ENCODE measurements at places on chromosomes 1 and 21.

DNA sequence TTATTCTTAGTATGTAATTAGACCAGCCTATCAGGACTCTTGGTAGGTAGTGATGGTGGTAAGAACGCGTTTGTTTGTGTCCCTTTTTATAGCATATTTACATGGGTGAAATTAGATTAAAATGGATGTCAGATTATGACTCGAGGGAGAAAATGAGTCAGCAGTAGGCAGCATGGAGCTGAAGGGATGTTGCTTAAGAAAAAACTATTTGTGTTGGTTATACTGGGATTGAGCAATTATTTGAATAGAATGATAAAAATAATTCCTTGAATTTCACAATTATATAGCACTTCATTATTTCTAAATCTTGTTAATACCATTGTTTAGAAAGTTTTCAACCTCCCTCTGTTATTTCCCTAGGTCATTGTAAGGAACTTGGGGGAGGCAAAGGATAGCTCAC, 348.8 kb downstream of the RYR2 start:
- DNase-seq, result no peak

DNA sequence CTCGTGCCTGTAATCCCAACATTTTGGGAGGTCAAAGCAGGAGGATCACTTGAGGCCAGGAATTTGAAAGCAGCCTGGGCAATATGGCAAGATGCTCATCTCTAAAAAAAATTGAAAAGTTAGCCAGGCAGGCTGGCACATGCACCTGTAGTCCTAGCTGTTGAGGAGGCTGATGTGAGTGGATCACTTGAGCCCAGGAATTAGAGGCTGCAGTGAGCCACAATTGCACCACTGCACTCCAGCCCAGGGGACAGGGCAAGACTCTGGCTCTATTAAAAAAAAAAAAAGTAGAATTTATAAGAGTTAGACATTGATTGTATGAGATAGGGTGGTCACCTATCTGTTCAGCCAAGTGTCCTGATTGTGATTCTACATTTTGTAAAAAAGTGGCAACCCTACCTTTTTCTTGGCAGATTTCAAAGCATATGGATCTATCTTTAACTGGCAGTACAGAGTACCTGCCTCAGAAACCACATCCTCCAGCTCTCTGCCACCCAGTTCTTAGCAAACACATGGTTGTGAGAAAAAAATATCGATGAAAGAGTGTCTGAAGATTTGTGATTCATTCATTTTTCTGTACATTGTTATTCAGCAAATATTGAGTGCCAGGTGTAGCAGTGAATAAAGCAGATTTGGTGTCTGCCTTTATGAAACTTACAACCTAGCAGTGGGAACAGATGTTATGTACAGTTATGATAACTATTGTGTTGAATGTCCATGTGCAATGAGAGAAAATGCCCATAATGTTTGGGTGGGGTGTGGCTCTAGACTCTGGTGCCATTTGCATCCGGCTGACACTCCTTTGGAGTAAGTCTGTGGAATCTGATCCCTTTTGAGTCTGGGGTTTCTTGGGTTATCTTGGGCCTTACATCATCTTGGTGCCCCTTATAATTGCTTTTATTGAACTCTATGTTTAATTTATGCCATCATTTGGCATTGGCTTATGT, 82.5 kb downstream of the ST3GAL3 start:
- DNase-seq, result no peak

DNA sequence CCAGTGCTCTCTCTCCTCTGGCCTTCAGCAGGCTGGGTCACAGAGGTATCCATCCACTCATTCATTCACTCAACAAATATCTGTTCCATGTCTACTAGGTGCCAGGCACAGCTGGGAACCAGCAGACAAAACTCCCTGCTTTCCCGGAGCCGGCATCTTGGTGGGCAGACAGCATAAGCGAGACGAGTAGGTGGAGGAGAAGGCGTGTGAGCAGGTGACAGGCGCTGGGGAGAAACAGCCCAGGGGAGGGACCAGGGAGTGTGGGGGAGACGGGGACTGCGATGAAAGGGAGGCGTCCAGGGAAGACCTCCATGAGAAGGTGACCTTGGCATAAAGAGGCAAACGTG, 11.0 kb upstream of the KCNAB2 start:
- no peak for DNase-seq

- no peak for DNase-seq
Observed at GRCh38 chr1:4177425-4178150, 277.5 kb upstream of the C1orf174 start.

DNA sequence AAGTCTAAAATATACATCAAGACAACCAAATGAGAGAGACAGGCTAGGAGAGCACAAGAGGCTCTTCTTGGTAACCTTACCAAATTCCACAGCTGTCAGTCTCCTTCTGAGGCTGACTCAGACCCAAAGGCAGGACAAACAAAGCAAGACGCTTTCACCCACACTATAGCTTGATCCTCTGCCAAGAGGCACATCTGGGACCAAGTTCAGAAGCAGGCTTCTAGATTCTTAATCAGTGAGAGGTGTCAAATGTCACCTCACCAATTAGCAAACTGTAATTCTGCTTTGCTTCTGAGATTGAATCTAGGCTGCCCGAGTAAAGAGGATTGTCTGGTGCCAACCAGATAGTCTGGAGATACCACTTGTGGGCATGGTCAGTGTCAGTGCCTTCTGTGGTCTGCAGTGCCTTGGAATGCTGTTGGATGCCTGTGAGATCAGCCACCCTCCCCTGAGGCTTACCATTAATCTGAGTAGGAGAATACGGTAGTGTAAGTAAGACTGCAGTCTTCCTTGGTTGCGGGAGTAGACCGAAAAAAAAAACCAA, 151.0 kb downstream of the FMN2 start:
- no peak for DNase-seq

- DNase-seq, result no peak
Observed at GRCh38 chr1:59408608-59409240, 111.8 kb downstream of the FGGY start.

- no peak for DNase-seq
Observed at GRCh38 chr1:38183096-38183495, 136.5 kb upstream of the POU3F1 start.

DNA sequence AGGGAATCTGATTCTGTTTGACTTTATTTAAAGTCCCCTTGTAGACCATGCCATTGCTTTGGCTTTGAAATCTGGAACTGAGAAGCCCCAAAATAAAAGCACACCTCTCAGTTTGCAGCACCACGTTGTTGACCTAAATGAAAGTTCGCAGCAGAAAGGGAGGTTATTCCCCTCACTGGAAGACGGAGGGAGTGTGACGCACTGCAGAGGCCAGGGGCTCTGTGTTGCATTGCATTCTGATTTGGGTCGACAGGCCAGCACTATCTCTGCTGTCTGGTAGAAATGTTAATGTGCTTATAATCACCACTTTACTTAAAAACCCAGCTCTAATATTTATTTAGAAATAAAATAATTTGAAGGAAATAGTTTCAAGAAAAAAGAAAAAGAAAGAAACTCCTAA, 675.2 kb upstream of the NR5A2 start:
- no peak for DNase-seq

GRCh38 chr1:225467193-225468020, 39.6 kb upstream of the LBR start:
- peak; percentile 94 for DNase-seq

DNA sequence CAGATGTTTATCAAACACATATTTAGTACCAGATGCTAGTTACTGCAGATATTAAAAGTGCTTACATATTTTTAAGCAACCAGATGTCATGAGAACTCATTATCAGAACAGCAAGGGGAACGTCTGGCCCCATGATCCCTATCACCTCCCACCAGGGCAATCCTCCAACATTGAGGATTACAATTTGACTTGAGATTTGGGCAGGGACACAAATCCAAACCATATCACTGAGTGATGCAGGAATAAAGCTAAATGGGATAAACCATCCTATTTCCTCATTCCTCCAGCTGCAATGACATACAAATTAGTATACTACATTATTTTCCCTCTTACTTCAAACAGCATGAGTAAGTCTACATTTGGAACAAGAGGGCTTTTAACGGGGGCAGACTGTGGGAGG, 3.1 kb upstream of the KCNK2 start:
- DNase-seq, result no peak

DNA sequence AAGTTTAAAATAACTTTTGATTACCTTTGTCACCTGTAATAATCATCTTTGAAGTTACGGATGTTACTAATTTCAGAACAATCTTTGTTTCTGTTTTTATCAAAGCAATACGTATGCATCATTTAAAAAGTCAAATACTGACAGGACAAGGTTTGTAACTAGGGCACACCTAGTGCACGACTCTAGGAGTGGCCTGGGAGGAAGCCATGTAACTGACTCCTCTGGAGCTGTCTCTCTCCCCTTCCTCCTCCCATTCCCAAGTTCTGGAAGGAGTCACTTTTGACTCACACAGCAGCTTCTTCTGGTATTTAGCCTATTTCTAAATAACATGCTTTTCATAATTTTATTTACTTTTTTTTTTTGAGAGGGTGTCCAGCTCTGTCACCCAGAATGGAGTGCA, 11.8 kb upstream of the RAP1GAP start:
- no peak for DNase-seq

DNA sequence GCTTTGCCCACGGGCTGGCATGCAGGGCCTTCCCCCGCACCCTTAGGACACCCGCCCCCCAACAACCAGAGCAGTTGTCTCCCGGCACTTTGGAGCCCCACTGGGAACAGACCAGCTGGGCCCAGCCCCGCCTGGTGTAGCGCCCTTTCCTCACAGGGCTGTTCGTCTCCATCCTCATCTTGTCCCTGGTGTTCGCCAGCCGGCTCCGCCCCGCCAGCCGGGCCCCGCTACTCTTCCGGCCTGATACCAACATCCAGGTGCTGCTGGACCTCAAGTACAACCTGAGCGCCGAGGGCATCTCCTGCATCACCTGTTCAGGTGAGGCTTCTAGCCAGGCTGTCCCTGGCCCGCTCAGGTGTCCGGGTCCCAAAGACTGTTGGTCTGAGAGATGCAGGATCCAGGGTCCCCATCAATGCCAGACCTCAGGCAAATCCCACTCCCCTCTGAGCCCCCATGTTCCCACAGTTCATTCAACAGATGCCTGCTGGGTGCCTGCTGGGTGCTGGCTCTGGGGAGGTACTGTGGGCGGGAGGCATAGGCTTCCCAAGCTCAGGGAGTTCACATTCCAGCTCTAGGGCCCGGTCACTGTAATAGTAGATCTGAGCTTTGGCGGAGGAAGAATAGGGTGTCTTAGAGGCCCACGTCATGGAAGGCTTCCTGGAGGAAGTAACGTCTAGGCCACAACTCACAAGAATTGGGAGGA, 41.7 kb downstream of the DISP3 start:
- DNase-seq, result no peak

GRCh38 chr1:209425959-209426358, 157.6 kb upstream of the CAMK1G start:
- DNase-seq, result no peak

DNA sequence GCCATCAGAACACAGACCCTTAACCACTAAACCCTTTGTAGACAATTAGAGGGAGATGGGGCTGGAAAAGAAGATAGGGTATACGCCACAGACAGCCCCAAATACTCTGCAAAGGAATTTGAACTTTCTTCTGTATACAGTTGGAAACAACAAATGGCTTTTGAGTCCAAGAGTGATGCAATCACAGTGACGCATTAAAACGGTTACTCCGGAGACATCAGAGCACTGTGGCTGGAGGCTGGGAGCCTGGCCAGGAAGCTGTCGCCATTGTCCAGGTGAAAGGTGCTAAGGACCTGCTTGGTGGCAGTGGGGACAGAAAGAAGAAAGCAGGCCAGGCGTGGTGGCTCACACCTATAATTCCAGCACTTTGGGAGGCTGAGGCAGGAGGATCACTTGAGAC, 4.2 kb downstream of the FLAD1 start:
- no peak for DNase-seq

DNA sequence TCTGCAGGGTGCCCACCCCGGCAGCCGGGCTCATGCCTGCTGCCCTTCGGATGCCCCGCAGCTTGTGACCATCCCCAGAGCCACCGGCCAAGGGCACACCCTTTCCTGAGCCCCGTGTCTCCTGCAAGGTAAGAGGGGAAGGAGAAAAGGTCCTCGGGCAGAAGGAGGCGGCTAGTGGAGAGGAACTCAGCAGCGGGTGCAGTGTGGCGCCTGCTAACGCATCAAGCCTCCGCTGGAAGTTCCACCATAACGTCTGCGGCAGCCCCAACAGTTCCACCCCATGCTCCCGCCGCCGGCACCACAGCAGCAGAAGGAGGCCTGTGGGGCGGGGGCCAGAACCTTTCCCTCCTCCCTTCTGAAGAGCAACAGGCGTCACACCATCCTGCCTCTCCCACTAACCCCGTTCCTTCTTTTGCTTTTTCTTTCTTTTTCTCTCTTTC, 990 bp downstream of the VWA5B1 start:
- no peak for DNase-seq

DNA sequence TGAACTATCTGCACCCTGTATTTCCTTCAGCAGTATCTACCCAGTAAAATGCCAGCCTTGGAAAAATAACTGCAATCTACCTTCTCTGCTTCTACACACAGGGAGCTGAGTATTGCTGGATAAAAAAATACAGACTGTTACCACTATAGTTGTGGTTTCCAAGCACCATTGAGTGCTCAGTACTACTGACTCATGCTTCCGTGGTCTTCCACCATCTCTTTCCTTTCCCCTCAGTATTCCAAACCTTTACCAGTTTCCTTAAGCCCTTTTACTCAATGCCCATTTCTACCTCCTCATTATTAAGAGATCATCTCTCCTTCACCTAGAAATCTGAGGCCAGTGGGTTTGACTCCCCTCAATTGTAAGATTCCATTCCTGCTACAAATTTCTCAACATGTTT, 23.8 kb downstream of the GLMN start:
- DNase-seq, result no peak

- no peak for DNase-seq
Observed at GRCh38 chr1:103941086-103941485, 191.4 kb downstream of the AMY1C start.

DNA sequence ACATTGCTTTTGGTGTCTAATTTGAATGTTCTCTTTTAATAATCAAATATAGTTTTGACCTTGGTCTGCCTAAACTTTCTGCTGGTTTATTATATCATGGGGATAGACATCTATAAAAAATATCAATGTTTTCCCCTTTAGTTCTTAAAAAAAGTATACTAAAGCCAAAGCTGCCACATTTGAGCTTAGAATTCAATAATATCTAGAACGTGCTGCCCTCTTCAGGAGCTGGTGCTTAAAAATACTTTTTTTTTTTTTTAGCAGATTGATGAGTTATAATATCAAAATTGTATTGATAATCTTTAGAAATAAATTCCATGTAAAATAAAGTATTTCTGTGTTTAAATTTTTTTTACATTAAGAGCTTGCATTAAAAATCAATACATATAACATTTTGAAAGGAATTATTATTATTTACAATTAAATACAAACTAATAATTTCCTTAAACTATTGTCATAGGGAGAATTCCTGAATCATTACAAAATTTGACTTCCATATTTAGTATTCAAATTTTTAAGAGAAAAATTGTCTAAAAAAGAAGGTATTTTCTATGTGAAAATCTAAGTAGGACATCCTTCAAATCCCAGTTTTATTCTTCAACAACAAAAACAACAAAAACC, 40.1 kb upstream of the ADGRL2 start:
- peak; percentile 17 for DNase-seq

- no peak for DNase-seq
Observed at GRCh38 chr21:42747276-42747701, 93.9 kb downstream of the PDE9A start.
